Activated CD4-positive, alpha-beta T cell treated with anti-CD3 and anti-CD28 coated beads, Interleukin-2, amount 10 ng/mL, durations not matched to agents 7 days and 5 days (primary cell): ENCODE measurements at places on chromosomes 6 and 20. TPM values are rescaled to one million over a fixed set of nuclear protein-coding genes. Genes with fewer than 3 reads are reported as not detected.
A peak's percentile ranks its signal among the peaks of the same experiment; 100 is the strongest.

Gene GID8
- total RNA-seq: 35.1 TPM

Gene SAMHD1
- total RNA-seq: 408 TPM

Gene TFAP2D
- not detected for total RNA-seq

Gene TP53TG5
- not detected for total RNA-seq

DNA sequence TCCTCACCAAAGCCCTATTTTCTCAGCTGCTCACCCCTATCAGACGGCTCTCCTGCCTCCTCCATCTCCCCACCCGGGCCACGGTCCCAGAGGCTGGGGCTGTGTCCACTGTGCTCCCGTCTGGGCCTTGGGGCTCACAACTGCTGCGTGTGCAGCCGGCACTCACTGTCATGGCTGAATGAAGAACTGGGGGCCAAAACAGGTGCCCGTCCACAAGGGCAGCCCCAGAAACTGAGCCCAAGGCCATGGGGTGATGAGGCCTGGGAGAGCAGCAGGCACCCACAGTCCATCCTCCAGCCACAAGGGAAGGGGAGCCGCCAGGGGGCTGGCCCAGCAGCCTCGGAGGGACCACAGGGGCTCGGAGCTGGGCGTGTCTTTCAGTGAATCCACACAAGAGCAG lies 159.5 kb downstream of the DLL1 start:
- no peak overlapping the region for H3K27ac ChIP-seq
- H3K4me1 ChIP-seq: no peaks in the 10 kb centered on the region

GRCh38 chr6:167238694-167239467 lies 52.2 kb upstream of the UNC93A start:
- no peak overlapping the region for H3K4me3 ChIP-seq
- H3K36me3 ChIP-seq: no peaks in the 10 kb centered on the region
- H3K4me1 ChIP-seq: no peaks in the 10 kb centered on the region
- no peak overlapping the region for H3K27ac ChIP-seq
- no peak for DNase-seq

GRCh38 chr6:109010705-109011102 lies 83.9 kb downstream of the SESN1 start:
- peak overlapping the region; percentile 3 for H3K27ac ChIP-seq
- H3K27me3 ChIP-seq: no peaks in the 10 kb centered on the region
- DNase-seq: no peak
- H3K4me1 ChIP-seq: peaks cover 45% of the 10 kb centered on the region

GRCh38 chr20:25361287-25361683 lies 29.4 kb downstream of the ABHD12 start:
- H3K4me1 ChIP-seq: peaks cover 17% of the 10 kb centered on the region
- H3K27me3 ChIP-seq: no peaks in the 10 kb centered on the region
- no peak overlapping the region for H3K27ac ChIP-seq

DNA sequence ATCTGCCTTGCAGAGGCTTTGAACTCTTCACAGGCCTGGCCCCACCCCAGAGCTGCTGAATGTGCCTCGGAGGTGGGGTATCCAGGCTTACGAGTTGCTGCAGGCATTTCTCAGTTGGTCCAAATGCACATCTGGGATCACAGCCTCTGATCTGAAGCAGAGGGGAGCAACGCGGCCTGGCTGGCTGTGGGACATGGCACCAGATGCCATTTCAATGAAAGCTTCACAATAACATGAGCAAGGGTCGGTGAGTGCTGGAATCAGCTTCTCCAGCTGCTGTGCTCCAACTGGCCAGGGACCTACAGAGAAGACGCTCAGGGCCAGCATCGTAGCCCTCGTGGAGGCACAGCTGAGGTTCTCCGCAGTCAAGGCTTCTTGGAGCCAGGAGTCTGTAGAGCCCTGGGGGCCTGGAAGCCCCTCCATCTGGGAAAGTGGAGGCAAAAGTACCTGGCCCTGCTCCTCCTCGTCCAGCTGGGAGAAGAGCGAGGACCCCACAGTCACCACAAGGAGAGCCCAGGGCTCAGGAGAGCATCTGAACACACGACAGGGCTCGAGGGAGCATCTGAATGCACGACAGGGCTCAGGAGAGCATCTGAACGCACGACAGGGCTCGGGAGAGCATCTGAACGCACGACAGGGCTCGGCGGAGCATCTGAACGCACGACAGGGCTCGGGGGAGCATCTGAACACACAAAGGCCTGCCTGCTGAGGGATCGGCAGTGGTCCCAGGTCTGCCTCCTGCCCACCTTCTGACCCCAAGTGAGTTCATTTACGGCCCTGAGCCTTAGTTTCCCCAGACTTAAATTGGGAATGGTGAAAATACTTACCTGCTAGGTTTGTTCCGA lies 165.2 kb downstream of the DLL1 start:
- H3K36me3 ChIP-seq: no peaks in the 10 kb centered on the region
- no peak for DNase-seq
- peaks cover 3% of the 10 kb centered on the region for H3K27me3 ChIP-seq
- H3K4me1 ChIP-seq: no peaks in the 10 kb centered on the region
- no peak overlapping the region for H3K4me3 ChIP-seq
- no peak overlapping the region for H3K27ac ChIP-seq

- no peak overlapping the region for H3K27ac ChIP-seq
- peaks cover 7% of the 10 kb centered on the region for H3K4me1 ChIP-seq
- H3K4me3 ChIP-seq: no peak overlapping the region
- no peak for DNase-seq
These were observed 49.2 kb downstream of the RARS2 start for GRCh38 chr6:87540539-87540938.

DNA sequence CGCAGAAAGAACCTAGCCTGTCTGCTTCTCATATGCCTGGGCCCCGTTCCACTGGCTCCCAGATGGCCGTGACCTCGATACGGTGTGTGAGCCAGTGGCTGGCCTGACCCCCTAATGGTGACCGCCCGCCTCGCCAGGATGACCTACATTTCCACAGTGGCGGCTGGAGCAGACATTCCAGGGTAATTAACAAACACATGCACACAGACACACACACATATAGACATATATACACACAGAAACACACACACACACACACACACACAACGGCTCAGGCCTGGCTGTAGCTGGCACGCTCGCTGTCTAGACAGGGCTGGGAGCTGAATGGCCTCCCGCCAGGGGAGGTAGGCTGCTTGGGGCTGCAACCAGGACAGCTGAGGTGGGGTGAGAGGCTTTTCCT lies 227.1 kb downstream of the ANKRD60 start:
- H3K36me3 ChIP-seq: no peaks in the 10 kb centered on the region
- no peak overlapping the region for H3K27ac ChIP-seq
- no peak overlapping the region for H3K4me3 ChIP-seq
- no peak for DNase-seq
- no peaks in the 10 kb centered on the region for H3K4me1 ChIP-seq

DNA sequence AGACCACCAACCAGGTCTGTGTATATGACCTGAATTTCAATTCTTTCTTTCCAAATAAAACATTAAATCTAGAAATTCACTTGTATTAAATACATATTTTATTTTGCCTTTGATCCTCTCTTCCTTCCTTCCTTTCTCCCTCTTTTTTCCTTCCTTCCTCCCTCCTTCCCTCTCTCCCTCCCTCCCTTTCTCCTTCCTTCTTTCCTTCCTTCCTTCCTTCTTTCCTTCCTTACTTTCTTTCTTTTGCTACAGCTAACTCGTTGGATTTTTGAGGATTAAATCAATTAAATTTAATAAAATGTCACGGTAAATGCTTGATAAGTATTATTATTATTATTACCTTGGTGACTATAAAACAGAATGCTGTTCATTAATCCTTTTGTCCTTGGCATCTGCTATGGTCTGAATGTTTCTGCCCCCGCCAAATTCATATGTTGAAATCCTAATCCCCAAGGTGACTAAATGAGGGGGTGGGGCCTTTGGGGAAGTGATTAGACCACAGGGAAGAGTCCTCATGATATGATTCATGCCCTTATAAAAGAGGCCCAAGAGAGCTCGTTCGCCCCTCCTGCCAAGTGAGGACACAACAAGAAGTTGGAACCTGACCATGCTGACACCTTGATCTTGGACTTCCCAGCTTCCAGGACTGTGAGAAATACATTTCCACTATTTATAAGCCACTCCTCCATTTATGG lies 67.6 kb upstream of the BTBD3 start:
- H3K36me3 ChIP-seq: no peaks in the 10 kb centered on the region
- H3K27me3 ChIP-seq: no peaks in the 10 kb centered on the region
- no peak overlapping the region for H3K4me3 ChIP-seq
- no peak overlapping the region for H3K27ac ChIP-seq
- no peak for DNase-seq
